ENCODE measurements at places on chromosomes 2 and 18.

GRCh38 chr2:37454851-37455762 is 110.7 kb downstream of the QPCT start:
- peak; percentile 95 for ATAC-seq

DNA sequence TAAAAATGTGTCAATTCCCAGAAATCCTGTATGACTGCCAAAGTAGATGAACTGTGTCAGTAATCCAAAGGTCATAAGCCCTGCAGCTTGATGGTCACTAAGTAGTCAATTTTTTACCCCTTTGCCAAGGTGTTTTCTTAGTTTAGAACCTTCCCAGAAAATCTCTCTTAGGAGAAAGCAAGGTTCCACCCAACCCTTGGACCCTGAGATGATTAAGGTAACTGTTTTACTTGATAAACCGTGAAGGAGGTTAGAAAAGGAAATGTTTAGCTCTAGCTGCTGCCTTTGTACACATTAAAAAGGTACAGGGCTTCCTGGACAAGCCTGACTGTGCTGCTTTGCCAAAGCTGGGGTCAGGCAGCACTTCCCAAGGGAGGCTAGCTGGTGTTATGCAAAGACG is 24.4 kb upstream of the LRP2 start:
- ATAC-seq = no peak

- ATAC-seq = peak; percentile 83
These were observed 159.8 kb downstream of the EN1 start for GRCh38 chr2:118687698-118688097.

DNA sequence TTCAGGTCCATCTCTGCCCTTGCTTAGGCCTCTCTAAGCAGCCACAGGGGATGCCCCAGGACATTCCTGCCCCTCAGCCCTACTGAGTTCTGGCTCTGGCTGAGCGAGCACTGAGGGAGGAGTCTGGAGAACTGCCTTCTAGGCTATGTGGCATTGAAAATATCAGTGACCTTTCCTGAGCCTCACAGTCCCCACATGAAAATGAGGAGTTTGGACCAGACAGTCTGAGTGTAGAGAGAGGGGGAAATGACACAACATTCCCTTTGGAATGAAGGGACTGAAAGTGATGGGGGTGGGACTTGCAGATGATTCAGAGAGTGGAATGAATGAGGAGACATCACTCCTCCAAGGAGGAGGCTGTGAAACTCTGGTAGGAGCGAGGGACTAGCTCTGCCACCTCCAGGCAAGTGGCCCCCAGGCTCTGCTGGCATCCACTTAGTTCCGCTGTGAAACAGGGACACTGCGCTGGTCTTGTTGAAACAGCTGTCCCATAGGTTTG is 8.0 kb downstream of the TNS1 start:
- ATAC-seq = no peak

DNA sequence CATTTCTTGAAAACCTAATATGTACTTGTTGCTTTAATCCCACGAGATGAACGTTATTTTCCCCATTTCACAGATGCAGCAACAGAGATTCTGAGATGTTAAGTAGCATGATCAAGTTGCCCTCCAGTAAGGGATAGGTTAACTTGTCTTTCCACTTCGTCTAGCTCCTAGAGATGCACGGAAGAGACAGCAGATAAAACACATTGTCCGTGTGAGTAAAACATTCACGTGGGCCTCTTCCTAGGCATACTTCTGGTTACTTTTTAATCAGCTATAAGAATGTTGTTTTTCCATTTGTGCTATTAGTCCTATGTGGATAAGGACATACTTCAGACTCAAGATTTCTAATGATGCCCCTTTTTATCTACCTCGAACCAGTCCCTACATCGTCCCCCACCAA is 1.2 kb upstream of the ARHGAP28 start:
- no peak for ATAC-seq

DNA sequence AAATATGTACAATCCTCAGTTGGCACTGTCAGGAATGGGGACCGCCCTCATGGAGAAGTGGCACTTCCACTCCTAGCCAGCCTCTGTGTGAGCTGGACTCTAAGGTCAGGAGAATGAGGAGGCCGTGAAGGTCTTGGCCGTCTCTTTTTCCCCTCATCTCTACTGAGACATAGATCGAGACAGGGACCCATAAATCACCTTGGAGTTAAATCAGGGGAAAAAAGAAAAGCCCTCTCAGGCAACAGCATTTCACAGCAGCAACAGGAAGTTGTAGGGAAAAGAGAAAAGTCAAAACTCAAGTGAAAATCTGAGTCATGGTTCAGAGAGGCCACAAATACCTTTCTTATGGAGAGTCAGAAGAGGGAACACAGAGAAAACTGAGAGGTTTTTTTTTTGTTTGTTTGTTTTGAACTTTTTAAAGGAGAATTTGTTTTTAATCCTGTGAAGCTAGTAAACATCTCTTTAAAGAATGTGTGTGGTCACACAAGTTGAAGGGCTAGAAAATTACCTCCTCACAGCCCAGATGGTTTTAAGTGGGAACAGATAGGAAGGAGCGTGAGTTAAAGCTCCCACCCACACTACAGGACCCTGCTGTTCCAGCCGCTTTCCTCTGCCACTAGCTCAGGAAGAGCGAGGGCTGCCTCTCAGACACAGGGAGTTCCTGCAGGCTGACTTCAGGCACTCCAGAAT is 30.6 kb upstream of the CYP1B1 start:
- no peak for ATAC-seq

DNA sequence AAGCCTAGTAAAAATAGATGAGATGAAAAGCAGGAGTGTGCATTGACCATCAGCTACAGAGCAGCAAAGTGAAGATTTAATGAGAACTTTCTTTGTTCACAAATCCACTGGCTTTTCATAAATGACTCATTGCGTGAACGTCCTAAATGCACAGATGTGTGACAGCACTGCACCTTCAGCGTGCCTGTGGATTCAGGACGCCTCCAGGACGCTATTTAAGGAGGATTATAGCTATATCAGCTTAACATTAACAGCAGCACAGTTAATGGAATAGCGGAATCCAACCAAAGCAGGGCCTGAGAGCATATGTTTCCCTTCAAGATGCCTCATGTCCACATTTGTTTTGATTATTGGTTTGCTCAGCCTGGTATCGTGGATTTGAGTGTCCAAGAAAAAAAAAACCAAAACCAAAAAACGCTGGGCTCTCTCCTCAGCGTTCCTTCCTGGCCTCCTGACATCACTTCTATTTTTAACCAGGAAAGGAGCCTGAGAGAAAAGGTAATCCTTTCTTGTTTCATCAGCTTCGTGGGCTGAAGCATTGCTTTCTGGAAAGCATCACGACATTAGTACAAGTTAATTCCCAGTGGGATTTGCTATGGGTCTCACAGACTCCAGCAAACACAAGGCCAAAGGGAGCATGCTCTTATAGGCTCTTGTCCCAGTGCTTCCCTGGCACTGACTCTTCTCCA is 447.0 kb upstream of the SMIM21 start:
- no peak for ATAC-seq

Data from esophagus mucosa (tissue), 1 donor.